ENCODE measurements at places on chromosomes 7 and 10. TPM values are rescaled to one million over a fixed set of nuclear protein-coding genes. Genes with fewer than 3 reads are reported as not detected.

Gene ADRA2A
- 0.07 TPM for total RNA-seq

Gene EGR2
- total RNA-seq = 14.2 TPM

DNA sequence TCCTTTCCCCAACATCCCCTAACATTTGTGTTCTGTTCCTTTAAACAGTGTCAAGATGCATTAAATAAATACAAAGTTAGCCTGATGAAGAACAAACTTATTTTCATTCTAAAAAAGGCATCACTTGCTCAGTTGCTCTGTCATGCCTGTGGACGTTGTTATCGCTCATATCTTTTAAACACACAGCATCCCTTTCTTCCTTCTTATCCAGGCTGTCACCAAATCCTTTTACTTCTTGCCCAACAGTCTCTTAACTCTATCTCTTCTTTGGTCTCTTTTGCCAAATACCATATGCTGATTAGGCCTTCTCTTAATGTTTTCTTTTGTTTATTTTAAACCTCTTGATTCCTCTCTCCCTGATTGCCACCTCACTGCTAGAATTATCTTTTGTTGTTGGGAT is 43.9 kb downstream of the DKK1 start:
- no peaks in the 10 kb centered on the region for H3K27me3 ChIP-seq
- no peaks in the 10 kb centered on the region for H3K4me1 ChIP-seq
- H3K27ac ChIP-seq = peak overlapping the region; percentile 6
- no peak overlapping the region for H3K4me3 ChIP-seq
- no peak for DNase-seq

DNA sequence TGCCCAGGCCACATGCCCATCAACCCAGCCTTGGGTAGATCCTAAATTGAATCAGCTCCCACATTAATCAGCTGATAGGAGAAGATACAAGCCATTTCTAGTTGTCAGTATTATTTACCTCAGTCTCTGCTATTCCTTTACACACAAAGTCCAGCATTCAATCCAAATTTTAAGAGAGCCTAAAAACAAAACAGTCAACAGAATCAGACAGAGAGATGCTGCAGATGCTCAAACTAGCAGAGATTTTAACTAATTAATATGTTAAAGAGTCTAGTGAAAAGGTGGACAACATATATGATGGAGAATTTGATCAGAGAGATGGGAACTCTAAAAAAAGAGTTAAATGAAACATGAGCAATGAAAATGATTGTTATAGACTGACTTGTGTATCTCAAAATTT is 14.4 kb upstream of the IL15RA start:
- H3K27me3 ChIP-seq = peaks cover 4% of the 10 kb centered on the region
- peaks cover 5% of the 10 kb centered on the region for H3K4me1 ChIP-seq
- no peak overlapping the region for H3K4me3 ChIP-seq
- peaks cover 8% of the 10 kb centered on the region for H3K36me3 ChIP-seq
- DNase-seq = no peak

GRCh38 chr10:77472146-77472545 is 165.5 kb downstream of the KCNMA1 start:
- H3K27me3 ChIP-seq = no peaks in the 10 kb centered on the region
- no peaks in the 10 kb centered on the region for H3K36me3 ChIP-seq
- no peak overlapping the region for H3K27ac ChIP-seq
- no peaks in the 10 kb centered on the region for H3K4me1 ChIP-seq

DNA sequence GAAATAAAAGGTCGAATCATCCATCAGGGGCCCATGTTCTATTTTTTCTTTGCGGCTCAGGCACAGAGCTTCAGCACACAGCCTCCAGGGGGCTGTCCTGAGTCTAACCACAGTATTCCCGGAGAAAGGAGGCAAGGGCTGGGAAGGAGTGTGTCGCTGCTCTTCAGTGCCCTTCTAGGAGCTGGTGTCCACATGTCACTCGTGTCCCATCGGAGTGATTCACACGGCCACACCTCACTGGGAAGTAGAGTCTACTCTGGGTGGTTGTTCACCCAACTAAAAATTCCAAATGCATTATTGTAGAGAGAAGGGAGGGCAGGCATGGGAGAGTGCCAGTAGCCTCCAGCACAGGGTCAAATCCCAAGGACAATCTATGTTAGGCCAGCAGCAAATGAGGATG is 114.8 kb upstream of the LANCL2 start:
- H3K27me3 ChIP-seq = peaks cover 36% of the 10 kb centered on the region
- DNase-seq = peak; percentile 30
- H3K4me1 ChIP-seq = peaks cover 2% of the 10 kb centered on the region
- H3K36me3 ChIP-seq = no peaks in the 10 kb centered on the region

DNA sequence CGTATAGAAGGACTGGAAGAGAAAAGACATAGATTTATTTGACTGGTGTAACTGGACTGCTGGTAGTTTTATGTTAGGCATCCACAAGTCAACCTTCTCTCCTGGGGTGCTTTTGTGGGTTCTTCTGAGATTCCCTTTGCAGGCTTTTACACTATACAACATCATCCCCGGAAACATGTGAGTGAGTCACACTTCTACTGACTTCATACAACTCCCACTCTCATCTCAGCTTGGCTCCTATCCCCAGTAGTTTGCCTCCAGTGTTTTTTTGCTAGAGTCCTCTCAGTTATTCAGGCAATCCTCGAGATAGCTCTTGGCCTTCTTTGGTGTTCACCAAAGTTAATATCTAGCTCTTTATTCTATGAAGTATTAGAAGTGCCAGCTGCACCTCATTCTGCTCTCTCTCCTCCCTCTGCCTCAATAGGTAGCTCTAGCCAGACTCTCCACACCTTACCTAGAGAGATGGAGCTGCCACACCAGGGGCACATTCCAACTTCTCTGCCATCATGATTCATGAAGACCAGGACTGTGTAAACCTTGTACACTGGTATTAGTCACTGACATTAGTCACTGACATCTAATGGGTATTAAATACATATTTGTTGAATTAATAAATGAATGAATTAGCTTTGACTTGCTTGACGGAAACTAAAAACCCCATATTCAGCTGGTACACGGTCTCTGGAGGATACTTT is 281.9 kb downstream of the PPP1R3A start:
- H3K4me1 ChIP-seq = no peaks in the 10 kb centered on the region
- no peak overlapping the region for H3K27ac ChIP-seq
- no peaks in the 10 kb centered on the region for H3K36me3 ChIP-seq

- no peaks in the 10 kb centered on the region for H3K4me1 ChIP-seq
- no peaks in the 10 kb centered on the region for H3K36me3 ChIP-seq
- H3K4me3 ChIP-seq = no peak overlapping the region
Observed at GRCh38 chr10:35289198-35289597, 47.1 kb upstream of the CCNY start.

Data from neural crest cell (in vitro differentiated cells).